LHCN-M2 (cell line): ENCODE measurements at places on chromosomes 2 and 18. TPM values are rescaled to one million over a fixed set of nuclear protein-coding genes. Genes with fewer than 3 reads are reported as not detected.

Gene REG1B
- total RNA-seq, result not detected in 2 replicates

Gene NYAP2
- not detected in 2 replicates for total RNA-seq

Gene CXCR1
- not detected in 2 replicates for total RNA-seq

Gene RNF25
- 38.1 and 40.5 TPM in 2 replicates for total RNA-seq

Gene COL5A2
- 187 TPM in 2 replicates for total RNA-seq

Gene ANKRD30BL
- not detected in 2 replicates for total RNA-seq

Gene FLACC1
- total RNA-seq, result 1.3 and 3.7 TPM in 2 replicates

Gene LYG2
- not detected in 2 replicates for total RNA-seq

Gene MARCHF4
- total RNA-seq, result 1.9 and 2.7 TPM in 2 replicates

Gene DQX1
- not detected in 2 replicates for total RNA-seq

Gene MYOM1
- under 0.01 and 0.06 TPM in 2 replicates for total RNA-seq

Gene DSC3
- not detected in 2 replicates for total RNA-seq
